ENCODE measurements at places on chromosomes 3 and 15.

DNA sequence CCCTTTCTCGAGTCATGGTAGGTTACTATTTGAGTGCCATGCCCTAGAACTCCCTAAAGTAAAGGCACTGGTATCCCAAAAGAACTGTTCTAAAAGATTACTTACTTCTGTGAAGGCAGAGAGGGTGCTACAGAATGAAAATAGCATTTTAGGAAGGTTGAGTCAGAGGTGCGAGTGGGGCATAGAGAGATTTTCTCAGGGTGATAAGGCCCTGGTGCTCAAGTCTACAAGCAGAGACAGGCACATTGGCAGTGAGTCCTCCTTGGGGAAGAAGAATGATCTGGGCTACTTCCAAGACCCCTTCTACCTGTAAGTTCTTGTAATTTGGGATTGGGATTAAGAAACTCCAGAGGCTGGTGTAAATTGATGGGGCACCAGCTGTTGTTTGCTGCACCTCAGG is 96.7 kb downstream of the AKAP13 start:
- DNase-seq = no peak

DNA sequence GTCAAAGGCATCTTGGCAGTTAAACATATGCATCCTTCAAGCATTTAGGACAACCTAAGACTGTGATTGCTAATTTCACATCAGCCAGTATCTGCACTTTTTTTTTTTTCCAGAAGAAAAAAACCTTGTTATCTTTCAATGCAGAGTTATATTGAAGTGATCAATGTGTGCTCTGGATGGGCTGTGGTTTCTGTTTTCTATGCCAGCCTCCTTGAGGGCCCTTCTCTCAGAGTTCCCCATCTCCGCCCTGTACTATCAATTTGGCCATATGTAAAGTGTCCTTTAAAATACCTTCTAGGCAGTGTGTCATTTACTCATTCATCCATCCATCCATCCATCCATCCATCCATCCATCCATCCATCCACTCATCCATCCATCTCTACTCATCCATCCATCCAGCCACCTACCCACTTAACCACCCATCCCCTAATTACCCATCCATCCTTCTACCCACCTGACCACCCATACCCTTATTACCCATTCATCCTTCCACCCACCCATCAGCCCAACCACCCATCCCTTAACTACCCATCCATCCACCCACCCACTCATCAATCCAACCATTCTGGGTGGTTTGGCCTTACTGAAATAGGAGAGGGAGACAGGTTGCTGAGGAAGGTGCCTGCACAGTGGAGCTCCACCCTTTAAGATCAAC is 322.1 kb downstream of the CHST2 start:
- no peak for DNase-seq

- no peak for DNase-seq
Observed at GRCh38 chr15:90860450-90860849, 7.9 kb upstream of the FURIN start.

DNA sequence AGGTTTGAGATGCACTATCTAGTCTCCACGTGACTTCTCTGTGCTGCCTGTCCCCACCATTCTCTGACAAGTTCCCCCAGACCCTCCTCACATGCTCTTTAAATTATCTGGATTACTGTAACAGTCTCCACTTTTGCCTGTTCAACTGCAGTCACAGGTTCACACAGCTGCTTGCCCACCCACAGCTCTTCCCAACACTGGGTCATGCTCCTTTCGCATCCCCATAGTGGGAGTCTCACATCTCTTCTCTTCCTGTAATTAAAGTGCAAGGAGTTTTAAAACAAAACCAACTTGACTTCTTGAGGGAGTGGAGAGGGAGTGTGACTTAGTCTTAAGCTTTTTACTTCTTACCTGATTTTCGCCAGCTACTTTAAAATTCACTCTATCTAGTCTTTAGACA is 178.8 kb downstream of the PLCL2 start:
- no peak for DNase-seq

DNA sequence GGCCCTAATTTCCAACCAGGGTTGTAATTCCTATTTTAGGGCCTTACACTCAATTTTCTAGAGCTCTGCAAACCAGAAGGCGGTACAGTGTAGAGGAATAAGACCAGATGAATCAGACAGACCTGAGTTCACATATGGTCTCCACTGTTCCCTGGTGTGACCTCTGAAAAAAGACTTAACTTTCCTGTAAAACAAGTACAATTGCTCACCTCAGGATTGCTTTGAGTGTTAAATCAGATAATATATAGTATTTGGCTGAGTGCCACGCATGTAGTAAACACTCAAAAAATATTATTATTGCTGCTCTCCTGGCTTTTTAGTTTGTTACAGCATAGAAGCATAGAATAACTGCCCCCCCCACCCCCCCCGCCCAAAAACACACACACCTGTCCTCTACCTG is 51.0 kb upstream of the STT3B start:
- no peak for DNase-seq

- DNase-seq = no peak
Observed at GRCh38 chr3:48067271-48067670, 51.1 kb upstream of the MAP4 start.

- DNase-seq = no peak
Observed at GRCh38 chr3:173743111-173743510, 345.6 kb downstream of the NLGN1 start.

- no peak for DNase-seq
Observed at GRCh38 chr3:56915966-56916586, 114.3 kb upstream of the ARHGEF3 start.

GRCh38 chr15:79919090-79919748 is 22.4 kb upstream of the MTHFS start:
- no peak for DNase-seq

- DNase-seq = no peak
Observed at GRCh38 chr3:70090322-70090913, 90.9 kb downstream of the SAMMSON start.

DNA sequence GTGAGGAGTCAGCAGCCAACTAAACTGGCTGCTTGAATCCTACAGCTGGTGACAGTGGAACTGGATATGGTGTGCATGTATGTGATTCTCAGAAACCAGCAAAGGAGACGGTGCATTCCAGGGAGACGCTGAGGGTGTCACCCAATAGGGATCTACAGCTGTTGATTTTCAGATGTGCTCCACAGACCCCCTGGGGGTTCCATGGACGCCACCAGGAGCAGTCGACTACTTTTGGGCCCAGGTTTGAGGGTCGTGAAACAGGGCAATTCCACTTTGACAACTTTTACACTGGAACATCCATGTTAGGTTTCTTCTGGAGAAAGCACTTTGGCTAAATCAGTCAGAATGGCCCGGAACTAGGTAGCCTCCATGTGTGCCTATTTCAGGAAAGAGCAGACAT is 71.5 kb upstream of the MEX3B start:
- DNase-seq = no peak

All from HS-27A (cell line).